Fibroblast of skin of abdomen (primary cell): ENCODE measurements at places on chromosomes 1 and 21.

DNA sequence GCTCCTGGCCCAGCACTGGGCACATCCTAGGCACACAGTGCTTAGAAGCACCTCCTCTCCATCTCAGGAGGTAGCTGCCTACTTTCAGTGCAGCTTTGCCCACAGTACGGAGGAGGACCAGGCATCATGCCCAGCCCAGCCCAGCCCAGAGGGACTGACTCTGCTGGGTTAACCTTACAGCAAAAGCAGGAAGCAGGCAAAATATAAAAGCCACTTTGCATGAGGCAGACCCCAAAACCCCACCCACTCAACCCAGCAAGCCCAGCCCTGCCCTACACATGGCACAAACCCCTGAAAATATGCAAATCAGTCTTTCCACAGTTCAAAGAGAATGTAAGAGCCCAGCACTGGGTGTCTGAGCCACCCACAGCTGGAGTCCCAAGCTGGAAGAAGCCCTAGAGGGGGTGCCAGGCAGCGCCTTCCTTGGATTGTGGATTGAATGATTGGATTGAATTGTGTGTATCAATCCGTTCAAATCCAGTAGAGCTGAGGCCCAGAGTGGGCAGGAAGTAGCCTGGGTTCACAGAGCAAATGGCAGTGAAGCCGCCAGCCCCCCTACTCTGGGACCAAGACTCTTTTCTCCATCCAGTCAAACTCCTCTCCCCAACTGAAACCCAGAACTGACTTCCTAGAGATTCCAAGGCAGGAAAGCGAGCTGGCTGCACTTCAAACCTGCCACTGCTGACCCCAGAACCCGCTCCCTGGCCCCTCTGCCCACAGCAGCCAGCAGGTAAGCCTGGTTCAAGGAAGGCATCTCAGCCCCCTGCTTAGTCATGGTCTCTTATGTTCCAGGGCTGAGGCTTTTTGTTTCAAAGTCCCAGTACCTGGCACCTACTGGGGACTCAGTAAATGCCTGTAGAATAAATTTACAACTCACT lies 117.7 kb downstream of the LACTBL1 start:
- no peak for DNase-seq

- DNase-seq, result peak; percentile 62
Observed at GRCh38 chr1:87203904-87204303, 124.8 kb upstream of the LMO4 start.

DNA sequence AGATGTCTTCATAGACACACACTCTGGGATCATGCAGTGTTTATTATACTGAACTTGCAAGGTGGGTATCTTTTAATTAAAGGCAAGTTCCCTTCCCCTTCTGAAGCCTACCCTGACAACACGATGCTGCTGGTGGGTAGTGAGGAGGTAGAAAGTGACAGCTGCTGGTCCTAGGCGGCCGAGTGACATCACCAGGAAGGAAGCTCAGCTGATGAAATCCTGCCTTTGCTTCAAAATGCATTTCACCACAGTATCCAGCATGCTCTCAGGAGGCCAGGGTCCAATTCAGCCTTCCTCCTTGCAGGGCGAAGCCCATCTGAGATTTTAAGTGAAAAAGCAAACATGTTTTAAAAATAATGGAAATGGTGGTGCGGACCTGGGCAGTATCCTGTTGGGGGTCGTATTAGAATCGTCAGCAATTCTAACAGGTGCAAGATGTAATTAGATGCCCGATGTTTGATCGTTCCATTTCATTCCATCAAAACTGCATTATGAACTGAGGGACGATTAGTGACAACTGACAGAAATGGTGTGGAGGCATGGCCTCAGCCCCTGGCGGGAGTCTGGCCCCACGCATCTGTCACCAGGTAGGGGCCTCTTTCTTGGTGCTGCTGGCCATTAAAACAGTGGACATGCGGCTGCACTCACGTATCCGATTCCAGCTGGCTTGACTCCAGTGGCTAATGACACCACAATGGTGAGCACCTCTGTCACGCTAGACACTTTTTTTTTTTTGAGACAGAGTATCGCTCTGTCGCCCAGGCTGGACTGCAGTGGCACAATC lies 324.8 kb upstream of the C1orf174 start:
- no peak for DNase-seq

- no peak for DNase-seq
Observed at GRCh38 chr1:216984536-216984935, 261.3 kb upstream of the ESRRG start.

DNA sequence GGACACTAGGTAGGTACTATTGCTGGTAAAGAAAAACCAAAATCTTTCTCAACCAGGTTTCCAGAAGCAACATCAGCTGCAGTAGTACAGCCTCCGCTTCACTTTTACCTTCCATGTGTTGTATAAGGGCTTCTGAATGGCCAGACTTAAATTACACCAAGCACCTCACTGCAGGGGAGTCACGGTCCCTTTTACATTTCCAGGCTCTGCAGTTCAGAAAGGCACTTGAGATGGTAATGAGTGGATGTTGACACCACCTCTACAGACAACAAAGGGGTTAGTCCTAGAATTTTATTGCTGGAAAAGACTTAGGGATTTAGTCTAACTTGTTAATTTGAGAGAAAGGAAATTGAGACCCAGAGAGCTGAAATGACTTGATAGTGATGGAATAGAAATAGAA lies 12.0 kb upstream of the DUSP12 start:
- no peak for DNase-seq

DNA sequence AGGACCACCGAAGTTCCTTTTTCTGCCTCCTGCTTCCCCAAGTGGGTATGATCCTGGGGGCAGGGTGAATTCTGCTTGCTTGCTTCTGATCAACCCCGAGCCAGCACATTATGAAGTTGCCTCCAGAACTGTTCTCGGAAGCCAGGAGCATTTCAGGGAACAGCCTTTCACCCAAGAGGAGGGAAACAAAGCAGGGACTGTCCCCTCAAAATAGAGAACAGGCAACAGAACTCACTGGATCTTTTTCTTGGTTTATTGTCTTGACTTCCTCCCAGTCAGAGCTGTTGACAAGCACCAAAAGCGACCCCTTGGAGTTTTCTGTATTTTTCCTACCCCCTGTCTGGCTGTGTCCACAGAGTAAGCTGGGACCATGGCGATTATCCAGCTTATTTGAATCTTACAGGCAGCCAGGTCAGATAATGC lies 258.3 kb upstream of the SGIP1 start:
- no peak for DNase-seq

- no peak for DNase-seq
Observed at GRCh38 chr1:222239130-222239529, 308.8 kb downstream of the HHIPL2 start.

- no peak for DNase-seq
Observed at GRCh38 chr1:203328714-203329122, 22.2 kb downstream of the FMOD start.

DNA sequence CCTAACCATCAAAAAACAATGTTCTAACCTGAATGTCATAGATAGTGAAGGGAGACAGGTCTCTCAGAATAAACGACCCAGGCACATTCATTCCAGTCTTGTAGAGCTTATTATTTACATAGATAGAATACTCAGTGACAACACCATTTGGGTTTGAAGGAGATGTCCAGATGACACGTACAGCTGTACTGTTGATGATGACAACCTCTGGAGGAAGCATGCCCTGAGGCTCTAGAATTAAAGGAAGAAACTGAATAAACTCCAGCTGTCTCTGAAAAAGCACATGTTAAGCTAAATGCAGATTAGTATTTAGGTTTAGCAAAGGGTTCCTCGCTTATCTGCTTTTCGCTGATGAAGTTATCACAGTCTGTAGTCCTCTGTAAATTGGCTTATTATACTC lies 277.2 kb downstream of the KCTD3 start:
- DNase-seq, result no peak

- no peak for DNase-seq
Observed at GRCh38 chr1:76136894-76137293, 62.3 kb downstream of the ST6GALNAC3 start.

DNA sequence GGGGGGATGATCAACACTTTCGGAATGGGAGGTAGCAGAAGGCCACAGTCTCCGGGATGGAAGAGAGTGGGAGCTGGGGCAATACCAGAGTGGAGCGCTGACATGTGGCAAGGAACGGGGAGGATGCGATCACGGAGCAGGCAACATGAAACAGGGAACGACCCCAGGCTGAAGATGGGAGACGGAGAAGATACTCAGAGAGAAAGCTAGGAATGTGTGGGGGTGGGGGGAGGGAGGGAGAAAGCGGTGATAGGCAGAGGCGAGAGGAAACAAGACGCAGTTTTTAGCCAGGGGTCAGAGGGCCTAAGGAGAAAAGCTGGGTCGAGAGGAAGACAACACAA lies 577 bp downstream of the RAB3GAP2 start:
- DNase-seq, result peak; percentile 28

- DNase-seq, result no peak
Observed at GRCh38 chr1:108893141-108893530, 16.4 kb downstream of the GPSM2 start.

DNA sequence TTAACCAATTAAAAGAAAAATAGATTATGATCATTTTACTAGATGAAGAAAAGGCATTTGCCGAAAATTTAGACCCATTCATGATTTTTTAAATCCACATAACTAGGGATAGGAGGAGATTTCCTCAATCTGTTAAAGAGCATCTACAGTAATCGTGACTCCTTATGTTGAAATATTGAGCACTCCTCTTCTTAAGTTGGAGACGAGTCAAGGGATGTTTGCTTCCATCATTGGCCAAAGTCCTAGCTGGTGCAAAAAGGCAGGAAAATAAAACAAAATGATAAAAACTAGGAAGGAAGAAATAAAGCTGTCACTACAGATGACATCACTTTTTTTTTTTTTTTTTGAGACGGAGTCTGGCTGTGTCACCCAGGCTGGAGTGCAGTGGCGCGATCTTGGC lies 245.6 kb upstream of the KAZN start:
- DNase-seq, result no peak

GRCh38 chr1:158028969-158029368 lies 35.5 kb downstream of the KIRREL1 start:
- peak; percentile 46 for DNase-seq
